Gastrocnemius medialis (tissue), 4 donors: ENCODE measurements at places on chromosomes 13 and 19. TPM values are rescaled to one million over a fixed set of nuclear protein-coding genes. Genes with fewer than 3 reads are reported as not detected.

The GNA15 gene
- total RNA-seq, result 1.2 TPM

The FBXO46 gene
- 6.6 TPM for total RNA-seq

- H3K4me3 ChIP-seq, result no peak overlapping the region
- no peak overlapping the region for H3K27ac ChIP-seq
- H3K4me1 ChIP-seq, result peaks cover 7% of the 10 kb centered on the region
- H3K27me3 ChIP-seq, result no peaks in the 10 kb centered on the region
Observed at GRCh38 chr13:39565036-39565949, 37.7 kb downstream of the LHFPL6 start.

GRCh38 chr13:110921209-110921608 is 6.3 kb upstream of the ANKRD10 start:
- H3K27me3 ChIP-seq, result no peaks in the 10 kb centered on the region
- H3K36me3 ChIP-seq, result no peaks in the 10 kb centered on the region
- no peak overlapping the region for H3K4me3 ChIP-seq

DNA sequence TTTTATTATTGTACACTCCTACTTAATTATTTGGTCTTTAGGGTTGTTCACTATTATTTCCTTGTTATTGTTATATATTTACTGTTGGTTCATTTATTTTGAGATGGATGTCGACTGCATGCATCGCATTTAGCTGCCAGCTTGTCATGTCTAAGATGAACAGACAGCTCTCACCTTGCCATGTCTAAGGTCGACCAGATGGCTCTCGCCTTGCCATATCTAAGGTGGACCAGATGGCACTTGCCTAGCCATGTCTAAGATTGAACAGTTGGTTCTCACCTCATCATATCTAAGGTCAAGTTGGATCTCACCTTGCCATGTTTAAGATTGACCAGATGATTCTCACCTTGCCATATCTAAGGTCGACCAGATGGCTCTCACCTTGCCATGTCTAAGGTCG is 1440.9 kb downstream of the UQCRFS1 start:
- H3K36me3 ChIP-seq, result peaks cover 15% of the 10 kb centered on the region
- H3K27ac ChIP-seq, result no peak overlapping the region
- no peak for DNase-seq

DNA sequence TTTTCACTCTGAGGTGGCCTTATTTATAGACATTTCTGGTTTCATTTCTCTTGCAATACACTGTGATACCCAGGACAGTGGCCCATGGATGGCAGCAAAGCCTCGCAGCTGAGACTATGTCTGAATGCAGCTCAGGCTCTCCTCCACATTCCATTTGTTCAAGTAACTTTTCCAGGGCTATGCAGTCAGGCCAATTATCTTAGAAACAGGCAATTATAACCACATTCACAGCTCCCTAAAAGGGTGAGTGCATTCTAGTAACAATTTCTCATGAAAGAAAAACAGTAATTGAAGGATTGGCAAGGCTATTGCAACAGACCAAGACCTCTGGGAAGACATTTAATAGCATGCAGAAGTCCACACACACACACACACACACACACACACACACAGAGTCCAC is 264.0 kb downstream of the TBC1D4 start:
- no peak overlapping the region for H3K4me3 ChIP-seq
- H3K27me3 ChIP-seq, result no peaks in the 10 kb centered on the region
- H3K36me3 ChIP-seq, result no peaks in the 10 kb centered on the region

DNA sequence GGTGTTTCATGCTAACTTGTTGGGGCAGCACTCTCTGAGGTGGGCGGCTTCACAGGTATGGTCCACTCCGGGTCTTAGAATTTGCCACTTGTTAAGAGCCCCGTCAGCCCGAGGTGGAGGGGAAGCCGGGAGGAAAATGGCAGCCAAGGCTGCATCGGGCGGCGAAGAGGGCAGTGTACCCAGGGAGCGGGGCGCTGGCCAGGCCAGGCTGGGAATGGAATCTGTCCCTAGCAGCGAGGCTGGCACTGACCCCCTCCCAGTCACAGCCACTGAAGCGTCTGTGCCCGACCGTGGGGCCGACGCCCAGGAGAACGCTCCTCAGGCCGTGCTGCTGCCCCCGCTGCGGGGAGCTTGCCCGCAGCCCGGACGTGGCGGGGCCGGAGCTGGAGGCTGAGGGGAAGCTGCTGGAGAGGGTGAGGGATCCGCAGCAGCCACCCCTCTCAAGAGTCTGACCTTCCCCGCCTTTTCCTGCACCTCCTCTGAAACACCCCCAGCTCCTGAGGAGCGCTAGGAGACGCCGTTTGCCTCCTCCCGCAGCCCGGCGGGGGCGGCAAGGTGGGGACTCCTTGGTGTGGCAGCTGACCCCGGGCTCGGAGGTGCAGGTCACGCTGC is 313.8 kb upstream of the SPRY2 start:
- H3K4me1 ChIP-seq, result no peaks in the 10 kb centered on the region
- no peak overlapping the region for H3K27ac ChIP-seq
- no peaks in the 10 kb centered on the region for H3K36me3 ChIP-seq
- no peaks in the 10 kb centered on the region for H3K27me3 ChIP-seq

- no peaks in the 10 kb centered on the region for H3K36me3 ChIP-seq
- no peaks in the 10 kb centered on the region for H3K4me1 ChIP-seq
- DNase-seq, result no peak
- no peak overlapping the region for H3K27ac ChIP-seq
- no peak overlapping the region for H3K4me3 ChIP-seq
Observed at GRCh38 chr13:61277586-61278276, 137.9 kb downstream of the PCDH20 start.
